Endothelial cell (in vitro differentiated cells): ENCODE measurements at places on chromosomes 7 and 10. TPM values are rescaled to one million over a fixed set of nuclear protein-coding genes. Genes with fewer than 3 reads are reported as not detected.

SLC26A5 gene
- total RNA-seq: 3.0 TPM

GNAT3 gene
- total RNA-seq: not detected

DNA sequence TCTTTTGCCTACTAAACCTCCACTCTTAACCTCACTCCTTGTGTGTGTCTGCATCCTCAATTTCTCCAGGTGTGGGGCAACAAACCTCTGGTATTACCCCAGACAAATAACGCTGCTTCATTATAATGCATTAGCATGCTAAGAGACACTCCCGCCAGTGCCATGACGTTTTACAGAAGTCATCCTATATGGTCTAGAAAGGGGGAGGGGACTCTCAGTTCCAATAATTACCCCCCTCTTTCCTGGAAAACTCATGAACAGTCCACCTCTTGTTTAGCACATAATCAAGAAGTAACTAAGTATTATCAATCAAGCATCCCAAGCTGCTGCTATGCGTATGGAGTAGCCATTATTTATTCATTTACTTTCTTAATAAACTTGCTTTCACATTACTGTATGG, 364.5 kb downstream of the TYW1 start:
- H3K27me3 ChIP-seq: peaks cover 4% of the 10 kb centered on the region
- H3K36me3 ChIP-seq: peaks cover 5% of the 10 kb centered on the region
- H3K4me1 ChIP-seq: no peaks in the 10 kb centered on the region
- no peak overlapping the region for H3K4me3 ChIP-seq

DNA sequence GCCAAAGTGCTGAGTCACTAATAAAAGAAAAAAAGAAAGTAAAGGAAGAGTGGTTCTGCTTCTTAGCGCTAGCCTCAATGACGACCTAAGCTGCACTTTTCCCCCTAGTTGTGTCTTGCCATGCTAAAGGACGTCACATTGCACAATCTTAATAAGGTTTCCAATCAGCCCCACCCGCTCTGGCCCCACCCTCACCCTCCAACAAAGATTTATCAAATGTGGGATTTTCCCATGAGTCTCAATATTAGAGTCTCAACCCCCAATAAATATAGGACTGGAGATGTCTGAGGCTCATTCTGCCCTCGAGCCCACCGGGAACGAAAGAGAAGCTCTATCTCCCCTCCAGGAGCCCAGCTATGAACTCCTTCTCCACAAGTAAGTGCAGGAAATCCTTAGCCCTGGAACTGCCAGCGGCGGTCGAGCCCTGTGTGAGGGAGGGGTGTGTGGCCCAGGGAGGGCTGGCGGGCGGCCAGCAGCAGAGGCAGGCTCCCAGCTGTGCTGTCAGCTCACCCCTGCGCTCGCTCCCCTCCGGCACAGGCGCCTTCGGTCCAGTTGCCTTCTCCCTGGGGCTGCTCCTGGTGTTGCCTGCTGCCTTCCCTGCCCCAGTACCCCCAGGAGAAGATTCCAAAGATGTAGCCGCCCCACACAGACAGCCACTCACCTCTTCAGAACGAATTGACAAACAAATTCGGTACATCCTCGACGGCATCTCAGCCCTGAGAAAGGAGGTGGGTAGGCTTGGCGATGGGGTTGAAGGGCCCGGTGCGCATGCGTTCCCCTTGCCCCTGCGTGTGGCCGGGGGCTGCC, at the start of gene IL6:
TSS of gene IL6 (plus strand) at position 294 of the 807 bp plus-strand sequence. CDS start at position 357, 63 bp downstream.
- DNase-seq: peak; percentile 19
- no peak within 1 kb of the TSS for H3K27ac ChIP-seq
- H3K36me3 ChIP-seq: no peaks in the 10 kb centered on the region
- H3K27me3 ChIP-seq: no peaks in the 10 kb centered on the region
- H3K4me3 ChIP-seq: no peak within 1 kb of the TSS
- H3K4me1 ChIP-seq: peaks cover 7% of the 10 kb centered on the region

DNA sequence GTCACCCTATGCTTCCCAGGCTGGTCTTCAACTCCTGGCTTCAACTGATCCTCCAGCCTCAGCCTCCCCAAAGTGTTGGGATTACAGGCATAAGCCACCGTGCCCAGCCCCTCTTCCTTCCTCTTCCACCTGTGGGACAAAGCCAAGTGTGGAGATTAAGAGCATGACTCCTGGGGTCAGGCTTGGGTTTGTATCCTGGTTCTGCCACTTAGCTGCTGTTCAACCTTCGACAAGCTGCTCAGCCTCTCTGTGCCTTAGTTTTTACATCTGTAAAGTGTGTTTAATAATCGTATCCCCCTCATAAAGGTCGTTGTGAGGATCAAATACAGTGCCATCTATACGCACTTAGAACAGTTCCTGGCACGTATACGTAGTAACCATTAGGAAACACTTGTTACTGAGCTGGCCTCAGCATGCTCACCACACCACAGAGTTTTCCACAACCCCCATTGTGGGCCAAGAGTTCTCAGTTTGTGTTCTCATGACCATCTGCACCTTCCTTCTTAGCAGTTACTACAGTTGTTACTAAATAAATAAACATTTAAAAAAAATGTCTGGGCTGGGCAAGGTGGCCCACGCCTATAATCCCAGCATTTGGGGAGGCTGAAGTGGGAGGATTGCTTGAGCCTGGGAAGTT, 140.5 kb upstream of the BTBD16 start:
- H3K27me3 ChIP-seq: peaks cover 2% of the 10 kb centered on the region
- no peaks in the 10 kb centered on the region for H3K36me3 ChIP-seq
- no peaks in the 10 kb centered on the region for H3K4me1 ChIP-seq
- no peak overlapping the region for H3K27ac ChIP-seq
- no peak for DNase-seq
- no peak overlapping the region for H3K4me3 ChIP-seq

- H3K36me3 ChIP-seq: no peaks in the 10 kb centered on the region
- no peak for DNase-seq
- peaks cover 5% of the 10 kb centered on the region for H3K4me1 ChIP-seq
- no peak overlapping the region for H3K4me3 ChIP-seq
These were observed 486.0 kb upstream of the LRRN3 start for GRCh38 chr7:110604885-110605284.

- H3K27me3 ChIP-seq: no peaks in the 10 kb centered on the region
- DNase-seq: no peak
- no peaks in the 10 kb centered on the region for H3K36me3 ChIP-seq
- H3K4me3 ChIP-seq: no peak overlapping the region
- H3K27ac ChIP-seq: no peak overlapping the region
These were observed 268.4 kb upstream of the NEBL start for GRCh38 chr10:21165489-21165888.

DNA sequence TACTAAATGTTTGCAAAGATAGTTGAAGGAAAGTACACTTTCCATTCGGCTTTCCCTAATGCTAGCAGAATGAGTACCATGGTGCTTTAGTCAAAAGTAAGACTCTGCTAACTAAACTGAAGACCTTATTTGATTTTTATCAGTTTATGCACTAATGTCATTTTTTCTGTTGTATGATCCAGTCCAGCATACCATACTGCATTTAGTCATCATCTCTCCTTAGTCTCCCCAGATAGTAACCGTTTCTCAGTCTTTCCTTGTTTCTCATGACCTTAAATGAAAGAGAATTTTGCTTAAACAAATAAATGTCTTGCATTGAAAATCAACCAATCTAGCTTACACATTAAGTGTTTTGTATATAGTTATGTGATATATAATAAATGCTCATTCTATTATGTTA, 529.5 kb upstream of the SEMA3D start:
- H3K4me3 ChIP-seq: no peak overlapping the region
- no peak for DNase-seq
- H3K4me1 ChIP-seq: no peaks in the 10 kb centered on the region

DNA sequence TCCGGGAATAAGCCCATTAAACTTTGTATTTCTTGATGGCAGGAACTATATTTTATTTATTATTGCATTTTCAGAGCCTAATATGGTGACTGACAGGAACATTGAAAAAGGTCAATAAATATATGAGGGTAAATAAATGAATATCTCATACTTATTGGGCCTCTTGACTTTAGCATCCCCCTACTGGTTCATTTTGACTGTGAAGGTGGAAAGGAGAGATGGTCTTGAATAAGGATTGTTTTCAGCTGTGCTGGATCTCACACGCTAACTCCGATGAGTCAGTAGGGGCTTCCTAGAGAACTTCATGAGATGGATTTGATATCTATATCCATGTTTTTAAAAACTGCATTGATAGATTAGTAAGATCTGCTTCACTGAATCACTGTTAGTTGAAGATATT, 1026.0 kb downstream of the REEP3 start:
- H3K4me3 ChIP-seq: no peak overlapping the region
- H3K27ac ChIP-seq: no peak overlapping the region
- peaks cover 2% of the 10 kb centered on the region for H3K27me3 ChIP-seq

DNA sequence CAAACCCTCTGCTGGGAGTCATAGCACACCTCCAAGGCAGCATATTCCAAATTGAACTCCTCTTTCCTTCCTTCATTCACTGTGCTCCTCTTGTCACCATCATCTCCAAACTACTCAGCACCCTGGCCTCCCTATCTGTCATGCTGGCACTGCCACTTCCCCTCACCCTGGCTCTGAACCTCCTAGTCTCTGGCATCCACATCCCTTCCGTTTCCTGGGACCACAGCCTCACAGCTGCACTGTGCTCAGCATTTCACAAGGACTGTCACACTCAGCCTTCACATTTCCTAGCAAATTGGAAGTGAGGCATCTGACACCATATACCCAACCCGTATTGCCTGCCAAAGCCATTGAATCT, 124.7 kb downstream of the WDR11 start:
- peaks cover 15% of the 10 kb centered on the region for H3K36me3 ChIP-seq
- H3K27ac ChIP-seq: no peak overlapping the region
- peaks cover 6% of the 10 kb centered on the region for H3K4me1 ChIP-seq
- no peak for DNase-seq
- peak overlapping the region; percentile 38 for H3K4me3 ChIP-seq
- H3K27me3 ChIP-seq: peaks cover 7% of the 10 kb centered on the region

DNA sequence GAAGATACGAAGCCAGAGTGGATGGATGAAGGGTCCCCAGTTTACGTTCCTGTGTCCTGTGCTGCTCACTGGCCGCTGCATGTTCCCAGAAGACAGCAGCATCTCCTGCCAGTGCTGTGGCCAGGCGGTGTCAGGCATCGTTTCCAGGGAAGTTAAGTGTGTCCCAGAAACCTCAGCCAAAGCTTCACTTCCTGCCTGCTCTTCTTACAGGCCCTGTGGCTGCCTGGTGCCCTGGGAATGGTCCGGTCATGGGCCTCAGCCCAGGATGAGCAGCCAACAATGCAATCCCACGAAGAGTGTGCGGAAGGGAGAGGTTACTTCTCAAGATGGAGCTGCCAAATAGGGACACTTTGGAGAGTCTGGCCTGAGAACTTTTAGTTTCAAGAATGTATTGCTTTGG, 99.7 kb upstream of the TARP start:
- peaks cover 5% of the 10 kb centered on the region for H3K27me3 ChIP-seq
- H3K27ac ChIP-seq: peak overlapping the region; percentile 11
- H3K4me3 ChIP-seq: no peak overlapping the region
- H3K4me1 ChIP-seq: peaks cover 42% of the 10 kb centered on the region
- H3K36me3 ChIP-seq: peaks cover 4% of the 10 kb centered on the region

- H3K27ac ChIP-seq: peak within 1 kb of the TSS; percentile 99
- peaks cover 19% of the 10 kb centered on the region for H3K27me3 ChIP-seq
- H3K36me3 ChIP-seq: peaks cover 21% of the 10 kb centered on the region
- H3K4me3 ChIP-seq: peak within 1 kb of the TSS; percentile 99
- H3K4me1 ChIP-seq: peaks cover 9% of the 10 kb centered on the region
These were observed at the start of gene BMS1 for GRCh38 chr10:42782446-42783180. BMS1 (plus strand) TSS chr10:42782795; CDS start chr10:42784395, 1,600 bp downstream.

- DNase-seq: no peak
- no peak overlapping the region for H3K4me3 ChIP-seq
- no peak overlapping the region for H3K27ac ChIP-seq
These were observed 97.4 kb downstream of the CTTNBP2 start for GRCh38 chr7:117775801-117776200.

- DNase-seq: no peak
- H3K36me3 ChIP-seq: peaks cover 27% of the 10 kb centered on the region
- H3K27me3 ChIP-seq: no peaks in the 10 kb centered on the region
These were observed 71.3 kb downstream of the CREB3L2 start for GRCh38 chr7:137930581-137930980.
